Inflammatory macrophage (primary cell): ENCODE measurements at places on chromosomes 11 and 22.

DNA sequence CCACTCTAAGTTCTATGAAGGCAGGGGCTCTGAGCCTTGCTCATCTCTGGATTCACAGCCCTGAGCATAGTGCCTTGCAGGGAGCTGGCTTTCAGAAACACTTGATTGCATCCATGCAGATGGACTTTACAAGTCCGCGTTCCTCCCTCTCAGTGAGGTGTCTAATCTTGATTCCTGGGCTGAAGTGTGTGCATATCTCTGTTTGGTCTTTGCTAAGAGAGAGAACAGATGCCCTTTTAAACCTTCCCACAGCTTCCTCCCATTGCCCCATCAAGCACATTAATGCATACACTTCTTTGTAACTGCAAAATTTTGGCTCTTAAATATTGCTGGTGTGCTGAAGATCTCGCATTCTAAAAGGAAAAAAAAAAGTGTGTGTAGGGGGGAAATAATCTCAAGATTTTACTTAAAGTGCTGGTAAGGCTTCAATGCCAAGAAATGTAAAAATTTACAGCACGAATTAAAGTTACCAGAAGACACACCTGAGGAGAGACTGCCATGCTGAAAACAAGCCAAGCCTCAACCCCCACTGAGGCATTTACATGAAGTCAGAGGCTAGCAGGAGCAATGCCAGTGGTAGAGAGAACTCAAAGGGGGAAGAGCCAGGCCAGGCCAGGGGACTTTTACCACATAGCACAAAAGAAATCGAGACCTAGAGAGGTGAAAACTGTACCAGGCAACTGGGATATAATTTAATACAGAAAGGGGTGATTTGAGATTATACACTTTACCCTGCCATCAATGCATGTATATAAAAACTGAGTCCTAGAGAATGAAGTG lies 492.1 kb downstream of the SOX6 start:
- DNase-seq, result no peak

DNA sequence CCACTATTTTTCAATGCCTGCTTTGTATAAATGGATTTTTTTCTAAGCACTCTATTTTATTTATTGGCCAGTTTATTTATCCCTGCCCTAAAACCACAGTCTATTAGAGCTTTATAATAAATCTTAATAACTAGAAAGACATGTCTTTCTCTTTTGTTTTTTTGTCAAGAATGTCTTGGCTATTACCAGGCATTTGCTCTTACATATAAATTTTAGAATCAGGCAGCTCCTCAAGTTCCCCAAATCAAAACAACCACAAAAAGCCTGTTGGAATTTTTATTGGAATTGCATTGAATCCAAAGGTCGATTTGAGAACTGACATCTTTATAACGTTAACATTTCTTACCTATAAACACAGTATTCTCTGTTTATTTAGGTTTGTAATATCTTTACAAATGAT lies 85.8 kb upstream of the SC5D start:
- DNase-seq, result no peak

- DNase-seq, result peak; percentile 20
Measured at GRCh38 chr11:102560555-102561011, 30.0 kb upstream of the MMP7 start.

DNA sequence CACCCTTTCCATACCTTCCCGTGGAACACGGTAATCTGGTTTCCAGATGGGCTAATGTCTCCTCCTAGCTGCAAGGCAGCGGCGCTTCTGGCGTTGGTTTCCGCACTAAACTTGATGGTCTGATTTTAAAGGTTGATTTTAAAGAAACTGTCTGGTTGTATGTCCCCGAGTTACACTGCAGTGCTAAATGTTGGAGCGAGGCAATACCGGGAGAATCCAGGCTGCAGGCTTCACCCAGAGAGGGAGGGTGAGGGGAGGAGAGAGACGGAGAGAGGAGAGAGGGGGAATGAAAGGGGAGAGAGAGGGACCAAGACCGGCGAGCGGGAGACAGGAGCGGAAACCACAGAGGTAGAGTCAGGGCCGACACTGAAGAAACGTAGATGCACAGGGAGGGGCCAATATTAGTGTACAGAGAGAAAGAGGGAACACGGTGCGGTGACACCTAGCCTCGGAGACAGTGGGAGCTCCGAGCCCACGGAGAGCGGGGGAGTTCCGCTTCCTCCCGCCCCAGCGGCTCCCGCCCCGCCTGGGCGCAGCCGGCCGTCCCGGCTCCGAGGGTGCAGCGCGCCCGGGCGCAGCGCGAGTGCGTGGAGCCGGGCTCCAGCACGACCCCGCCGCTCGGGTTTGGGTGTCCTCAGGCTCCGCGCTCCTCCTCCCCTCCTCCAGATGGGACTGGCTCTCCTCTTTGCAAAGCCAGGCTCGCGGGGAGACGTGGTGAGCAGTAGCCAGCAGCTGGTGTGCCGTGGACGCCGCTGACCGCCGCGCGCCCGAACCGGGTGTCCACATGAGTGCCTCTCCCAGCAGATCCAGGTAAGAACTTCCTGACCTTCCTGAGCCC lies 71.9 kb upstream of the GRAMD1B start:
- peak; percentile 27 for DNase-seq

DNA sequence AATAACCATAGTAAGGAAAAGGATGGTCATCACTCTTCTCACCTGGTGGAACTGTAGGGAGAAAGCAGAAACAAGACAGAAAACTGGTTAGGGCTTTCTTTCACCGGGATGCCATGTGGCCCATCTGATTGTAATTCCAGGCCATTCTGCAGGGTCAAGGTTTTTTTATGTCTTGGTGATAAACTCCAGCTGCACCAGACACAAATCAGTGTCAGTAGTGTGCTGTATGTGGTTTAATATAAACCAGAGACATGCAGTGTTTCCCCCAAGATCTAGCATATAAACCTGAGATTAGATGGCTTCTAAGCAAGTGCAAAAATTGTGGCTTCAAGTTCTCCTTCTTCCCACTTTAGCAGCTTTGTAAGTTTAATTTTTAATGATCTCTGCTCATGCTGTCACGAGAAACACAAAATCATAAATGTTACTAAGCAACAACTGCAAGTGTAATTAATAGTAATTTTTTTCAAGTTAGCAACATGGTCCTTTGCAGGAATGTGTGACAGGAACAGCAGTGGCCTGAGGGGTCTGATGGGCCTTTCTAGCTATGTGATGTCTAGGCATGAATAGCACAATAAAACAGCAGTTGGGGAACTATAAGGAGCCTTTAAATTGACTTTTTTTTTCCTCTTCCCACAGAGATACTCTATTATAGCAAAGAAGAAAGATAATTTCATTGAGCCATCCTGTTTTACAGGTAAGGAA lies 41.6 kb downstream of the BDNF start:
- no peak for DNase-seq

GRCh38 chr11:701741-702461 lies 4.1 kb upstream of the EPS8L2 start:
- no peak for DNase-seq

- DNase-seq, result no peak
Measured at GRCh38 chr11:114621950-114622809, 26.6 kb upstream of the NXPE4 start.

- peak; percentile 4 for DNase-seq
Measured at GRCh38 chr22:19723983-19724827, 866 bp downstream of the GP1BB start.

GRCh38 chr11:123507043-123507442 lies 77.0 kb downstream of the GRAMD1B start:
- no peak for DNase-seq

GRCh38 chr11:8739309-8739793 lies 56.8 kb downstream of the RPL27A start:
- DNase-seq, result no peak

- no peak for DNase-seq
Measured at GRCh38 chr22:41831828-41832552, 915 bp upstream of the SREBF2 start.

DNA sequence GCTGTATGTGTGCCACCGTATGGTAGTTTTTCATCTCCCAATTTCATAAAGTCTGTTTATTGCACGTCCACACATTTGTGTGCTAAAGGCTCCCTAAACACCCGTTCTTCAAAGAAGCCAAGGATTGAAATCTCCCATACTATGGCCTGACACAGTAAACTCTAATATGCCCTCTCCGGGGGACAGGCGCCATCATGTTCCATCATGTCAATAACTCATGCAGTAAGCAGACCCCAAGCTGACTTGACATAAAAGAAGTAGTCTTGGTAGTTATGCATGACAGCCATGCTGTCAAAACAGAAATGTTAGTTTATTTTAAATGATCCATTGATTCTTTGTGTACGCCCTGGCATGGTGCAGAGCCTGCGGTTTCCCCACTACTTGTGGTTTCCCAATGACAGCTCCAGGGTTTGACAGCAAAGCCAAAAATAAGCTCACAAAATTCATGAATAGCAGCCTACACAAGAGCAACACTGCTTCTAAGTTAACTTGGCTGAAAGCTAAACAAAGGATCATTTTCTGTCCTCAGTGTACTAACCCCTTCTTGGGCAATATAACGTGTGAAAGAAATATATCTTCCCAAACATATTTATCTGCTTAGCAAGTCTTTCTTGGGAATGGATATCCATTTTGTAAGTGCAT lies 56.5 kb upstream of the CABP7 start:
- DNase-seq, result no peak

DNA sequence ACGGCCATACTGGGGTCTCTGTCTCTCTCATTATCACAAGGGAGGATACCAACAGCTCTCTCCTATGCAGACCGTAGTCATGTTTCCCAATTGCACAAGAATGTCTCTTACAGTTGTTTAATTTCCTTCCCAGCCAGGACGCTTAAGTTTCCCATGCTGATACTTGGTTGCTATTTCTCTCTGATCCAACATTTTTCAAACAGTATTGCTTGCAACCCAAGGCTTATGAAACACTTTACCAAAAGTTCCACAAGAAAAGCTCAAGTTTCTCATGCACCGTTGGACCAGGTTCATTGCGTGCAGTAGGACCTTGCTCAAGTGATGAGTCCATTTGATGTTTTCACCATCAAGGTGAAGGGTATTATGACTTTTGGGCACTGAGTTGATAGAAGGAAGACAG lies 46.6 kb downstream of the GGTLC2 start:
- no peak for DNase-seq

DNA sequence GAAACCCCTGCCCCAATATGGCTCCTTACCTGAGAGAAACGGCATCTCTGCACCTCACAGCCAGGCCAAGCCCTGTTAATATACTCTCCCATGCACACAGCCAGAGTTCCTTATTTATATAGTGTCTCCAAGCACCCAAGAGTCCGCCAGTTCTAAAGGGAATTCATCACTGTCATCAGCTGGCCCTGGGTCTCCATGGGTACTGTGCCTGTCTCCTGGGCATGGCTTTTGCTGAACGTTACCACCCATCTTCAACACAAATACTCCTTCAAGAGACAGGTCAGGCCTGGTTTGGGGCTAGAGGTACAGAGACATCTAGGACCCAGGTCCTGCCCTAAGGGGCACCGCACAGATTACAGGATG lies 1.6 kb upstream of the ATG16L2 start:
- DNase-seq, result no peak

DNA sequence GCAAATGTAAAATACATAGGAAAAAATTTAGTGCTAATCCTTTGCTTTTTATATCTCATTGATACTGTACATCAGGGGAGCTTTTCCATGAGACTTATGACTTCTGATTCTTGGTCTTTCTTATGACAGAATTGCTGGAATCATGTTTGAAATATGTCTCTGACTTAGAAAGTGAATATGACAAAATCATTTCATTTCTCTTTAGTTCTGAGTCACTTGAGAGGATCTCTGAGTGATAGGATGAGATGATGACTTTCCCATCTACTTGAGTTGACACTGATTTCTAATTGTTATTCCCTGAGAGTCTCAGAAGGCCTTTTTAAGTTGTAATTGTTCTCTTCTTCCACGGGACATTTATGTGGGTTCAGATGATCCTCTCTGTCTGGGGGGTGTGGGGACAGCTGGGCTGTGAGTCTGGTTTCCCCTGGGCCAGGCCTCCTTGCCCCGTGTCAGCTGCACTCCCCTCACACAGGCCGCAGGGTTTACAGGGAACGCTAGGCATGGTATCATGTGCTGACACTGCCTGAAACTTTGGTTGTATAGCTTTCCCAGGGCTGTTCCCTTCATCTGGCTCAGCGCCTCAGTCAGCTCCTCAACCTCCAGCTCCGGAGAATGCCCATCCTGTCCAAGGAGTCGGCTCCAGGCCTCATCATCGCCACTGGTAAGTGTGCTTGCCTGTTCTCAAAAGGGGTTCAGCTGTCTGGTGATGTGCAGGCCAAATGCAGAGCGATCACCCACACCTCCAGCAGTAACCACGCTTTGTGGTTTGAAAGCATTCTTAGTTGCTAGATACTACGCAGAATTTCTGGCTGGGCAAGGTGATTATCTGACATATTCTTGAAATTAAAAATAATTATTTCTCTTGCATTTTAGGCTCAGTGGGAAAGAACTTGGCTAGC lies 69.5 kb upstream of the SORL1-AS1 start:
- no peak for DNase-seq

DNA sequence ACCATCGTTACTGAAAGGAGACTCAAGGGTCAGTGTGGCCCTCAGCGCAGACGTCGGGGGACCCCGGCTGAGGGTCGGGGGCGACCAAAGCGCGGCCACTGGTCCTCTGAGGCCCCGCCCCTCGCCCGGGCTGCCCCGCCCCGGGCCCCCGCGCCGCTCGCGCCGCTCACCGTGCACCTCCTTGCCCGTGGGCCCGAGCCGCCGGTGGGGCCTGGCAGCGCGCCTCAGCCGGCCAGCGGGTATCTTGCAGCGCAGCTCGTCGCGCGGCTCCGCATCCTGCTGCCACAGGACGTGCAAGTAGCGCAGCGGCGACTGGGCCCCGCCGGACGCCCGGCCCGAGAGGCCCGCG lies 419 bp downstream of the ANKRD54 start:
- DNase-seq, result no peak
